ENCODE measurements at places on chromosomes 5 and 9.

DNA sequence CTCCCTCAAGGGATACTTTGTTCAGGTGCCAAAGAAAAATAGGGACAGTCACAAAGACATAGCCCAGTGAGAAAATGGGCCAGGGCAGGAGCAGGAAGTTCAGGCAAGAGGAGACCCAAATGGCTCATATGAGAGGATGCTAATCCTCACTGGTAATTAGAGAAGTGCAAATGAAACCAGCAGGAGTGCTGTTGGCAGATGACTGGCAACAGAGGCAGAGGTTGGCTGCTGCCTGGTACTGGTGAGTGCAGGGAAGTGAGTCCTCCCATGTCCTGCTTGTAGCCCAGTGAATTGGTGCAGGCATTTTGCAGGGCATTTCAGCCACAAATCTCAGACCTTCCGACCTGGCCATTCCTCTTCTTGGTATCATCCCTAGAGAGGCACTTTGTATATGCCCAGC lies 23.5 kb downstream of the ODF2 start:
- DNase-seq: no peak

GRCh38 chr5:132300577-132301343 lies 6.6 kb downstream of the SLC22A4 start:
- no peak for DNase-seq

DNA sequence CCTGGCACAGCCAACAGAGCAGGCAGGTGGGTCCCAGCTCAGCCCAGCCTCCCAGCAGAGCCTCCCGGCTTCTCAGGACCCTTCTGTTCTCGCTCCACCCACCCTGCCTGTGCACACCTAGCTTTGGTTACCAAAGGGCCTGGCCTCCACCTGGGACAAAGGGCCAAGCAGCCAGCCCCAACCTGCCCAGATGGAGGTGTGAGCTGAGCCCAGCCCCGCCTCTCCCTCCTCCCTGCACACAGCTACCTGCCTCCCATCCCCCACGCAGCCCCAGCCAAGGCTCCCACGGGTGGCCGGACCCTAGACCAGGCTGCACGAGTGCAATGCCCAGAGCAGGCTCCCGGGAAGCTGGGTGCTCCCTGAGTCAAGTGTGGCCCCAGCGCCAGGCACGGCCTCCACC lies 5.6 kb downstream of the TPRN start:
- DNase-seq: no peak

GRCh38 chr9:37491939-37492338 lies 6.2 kb downstream of the POLR1E start:
- DNase-seq: no peak

GRCh38 chr5:114416254-114416653 lies 54.4 kb downstream of the KCNN2 start:
- no peak for DNase-seq

GRCh38 chr5:5644249-5644648 lies 221.8 kb downstream of the ICE1 start:
- DNase-seq: no peak

- peak; percentile 63 for DNase-seq
Measured at GRCh38 chr9:18297056-18297841, 176.7 kb upstream of the ADAMTSL1 start.

DNA sequence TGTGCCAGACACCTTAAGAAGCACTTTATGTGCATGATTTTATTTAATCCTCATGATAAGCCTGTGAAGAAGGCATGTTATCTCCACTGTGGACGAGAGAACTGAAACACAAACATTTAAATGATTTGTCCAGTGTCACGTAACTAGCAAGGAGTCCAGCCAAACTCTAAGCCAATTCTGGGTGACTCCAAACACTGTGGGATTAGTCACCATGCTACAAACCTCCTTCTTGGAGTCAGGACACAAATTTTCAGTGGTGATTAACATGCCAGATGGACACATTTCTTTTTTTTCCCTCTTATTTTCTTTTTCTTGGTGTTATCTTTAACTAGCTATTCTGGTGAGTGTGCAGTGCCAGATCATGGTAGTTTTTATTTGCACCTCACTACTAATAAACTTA lies 316.8 kb downstream of the NDUFS4 start:
- DNase-seq: no peak

- no peak for DNase-seq
Measured at GRCh38 chr5:170113522-170113900, 7.8 kb downstream of the FOXI1 start.

DNA sequence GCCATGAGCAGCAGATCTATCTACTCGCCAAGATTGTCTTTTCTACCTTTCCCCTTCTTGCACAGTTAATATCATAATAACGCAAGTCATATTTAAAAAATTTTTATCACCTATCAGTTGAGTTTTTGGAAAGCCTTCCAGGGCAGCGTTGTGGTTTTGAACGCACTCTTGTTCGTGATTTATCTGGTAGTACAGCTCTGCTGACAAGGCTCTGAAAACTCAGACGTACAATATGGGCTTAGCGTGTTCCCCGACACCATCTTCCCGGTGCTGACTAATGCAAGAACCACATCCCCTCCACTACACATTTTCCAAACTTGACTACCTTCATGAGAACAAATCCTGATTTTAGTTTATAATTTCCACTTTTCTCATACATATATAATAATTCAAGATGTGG lies 1.6 kb upstream of the NFIL3 start:
- DNase-seq: no peak

- no peak for DNase-seq
Measured at GRCh38 chr5:180401229-180401907, 48.2 kb upstream of the GFPT2 start.

DNA sequence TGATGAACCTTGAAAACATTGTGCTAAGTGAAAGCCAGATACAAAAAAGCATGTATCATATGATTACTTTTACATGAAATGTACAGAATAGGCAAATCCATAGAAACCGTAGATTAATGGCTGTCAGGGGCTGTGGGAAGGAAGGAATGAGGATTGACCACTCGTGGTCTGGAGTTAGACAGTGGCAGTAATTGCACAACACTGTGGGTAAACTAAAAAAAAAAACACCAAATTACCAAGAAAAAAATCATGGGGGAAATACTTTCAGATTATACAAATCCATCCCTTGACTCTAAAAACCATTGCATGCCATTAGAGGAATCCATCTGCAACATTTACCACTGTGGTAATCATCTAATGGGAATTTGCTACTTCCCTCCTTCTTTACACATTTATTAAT lies 140.0 kb downstream of the SIL1 start:
- DNase-seq: no peak

GRCh38 chr9:94507531-94508258 lies 47.2 kb upstream of the PCAT7 start:
- DNase-seq: no peak

DNA sequence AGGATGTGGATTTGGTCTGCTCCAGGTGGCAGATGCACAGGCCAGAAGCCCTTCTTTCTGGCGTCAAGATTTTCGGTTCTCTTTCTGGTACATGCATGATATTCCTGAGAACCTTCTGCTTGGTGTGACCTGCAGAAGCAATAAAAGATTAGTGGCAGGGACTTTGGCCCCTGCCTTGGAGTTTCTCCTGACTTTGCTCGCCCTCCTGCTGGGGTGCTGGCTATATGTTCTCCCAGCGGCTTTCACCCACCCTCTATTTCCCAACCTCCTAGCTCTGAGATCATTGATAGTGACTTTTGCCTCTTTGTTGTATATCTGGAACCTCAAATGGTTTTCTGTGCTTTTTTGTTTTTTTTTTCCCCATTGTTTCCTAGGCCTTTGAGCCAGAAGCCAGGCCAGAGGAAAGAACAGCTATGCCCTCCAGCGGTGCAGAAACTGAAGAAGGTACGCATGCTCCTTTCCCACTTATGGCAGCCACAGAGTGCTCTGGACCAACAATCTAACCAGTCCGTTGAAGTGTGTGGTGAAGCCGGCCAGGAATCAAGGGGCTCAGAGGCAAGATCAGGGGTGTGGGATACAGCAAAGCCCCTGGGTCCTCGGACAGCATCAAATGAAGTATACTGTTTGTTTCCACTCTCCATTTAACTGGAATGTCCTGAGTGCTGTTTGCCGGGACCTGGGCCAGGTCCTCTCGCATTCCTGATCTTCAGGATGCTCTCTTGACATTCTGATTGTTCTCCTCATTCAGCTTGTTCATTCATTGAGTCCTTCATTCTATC lies 154.5 kb downstream of the ARHGEF28 start:
- no peak for DNase-seq

DNA sequence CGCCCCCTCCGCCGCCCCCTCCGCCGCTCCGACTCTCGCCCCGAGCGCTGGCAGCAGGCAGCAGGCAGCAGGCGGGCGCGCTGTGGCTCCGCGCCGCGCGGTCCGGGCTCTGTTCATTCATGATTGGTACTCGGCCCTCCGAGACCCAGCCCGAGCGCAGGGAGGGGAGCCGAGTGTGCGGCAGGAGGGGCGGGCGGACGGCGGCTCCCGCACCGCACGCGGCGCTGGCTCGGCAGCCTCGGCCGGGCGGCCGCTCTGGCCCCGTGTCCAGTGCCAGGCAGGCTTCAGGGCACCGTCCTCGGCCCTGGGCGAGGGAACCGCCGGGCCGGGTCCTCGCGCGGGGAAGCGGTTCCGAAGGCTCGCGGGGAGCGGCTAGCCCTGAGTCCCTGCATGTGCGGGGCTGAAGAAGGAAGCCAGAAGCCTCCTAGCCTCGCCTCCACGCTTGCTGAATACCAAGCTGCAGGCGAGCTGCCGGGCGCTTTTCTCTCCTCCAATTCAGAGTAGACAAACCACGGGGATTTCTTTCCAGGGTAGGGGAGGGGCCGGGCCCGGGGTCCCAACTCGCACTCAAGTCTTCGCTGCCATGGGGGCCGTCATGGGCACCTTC lies at the start of gene KCNIP1:
Gene KCNIP1, plus strand, starts transcription at position 31 of the 607 bp plus-strand sequence.
- DNase-seq: peak; percentile 82

- no peak for DNase-seq
Measured at GRCh38 chr5:16666130-16666882, 49.5 kb upstream of the RETREG1 start.

GRCh38 chr5:35924122-35924949 lies 14.1 kb downstream of the CAPSL start:
- DNase-seq: no peak

DNA sequence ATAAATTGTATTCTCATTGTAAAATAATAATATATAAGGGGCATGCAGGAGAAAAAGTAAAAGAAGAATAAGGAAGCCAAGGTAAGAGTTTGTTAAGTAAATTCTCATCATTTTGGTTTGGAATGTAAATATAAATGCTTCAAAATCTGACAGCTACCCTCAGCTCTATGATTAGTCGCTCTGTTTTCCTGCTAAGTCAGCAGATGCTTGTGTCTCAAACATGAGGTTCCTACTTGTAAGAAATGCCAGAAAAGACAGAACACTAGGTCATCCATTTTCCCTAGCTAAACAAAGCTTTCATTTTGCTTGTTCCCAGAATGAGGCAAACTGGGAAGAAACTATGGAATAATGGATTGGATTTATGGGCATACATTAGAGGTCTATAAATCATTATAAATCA lies 293.1 kb downstream of the DMRTA1 start:
- no peak for DNase-seq

GRCh38 chr5:15383021-15383420 lies 117.0 kb upstream of the FBXL7 start:
- no peak for DNase-seq

DNA sequence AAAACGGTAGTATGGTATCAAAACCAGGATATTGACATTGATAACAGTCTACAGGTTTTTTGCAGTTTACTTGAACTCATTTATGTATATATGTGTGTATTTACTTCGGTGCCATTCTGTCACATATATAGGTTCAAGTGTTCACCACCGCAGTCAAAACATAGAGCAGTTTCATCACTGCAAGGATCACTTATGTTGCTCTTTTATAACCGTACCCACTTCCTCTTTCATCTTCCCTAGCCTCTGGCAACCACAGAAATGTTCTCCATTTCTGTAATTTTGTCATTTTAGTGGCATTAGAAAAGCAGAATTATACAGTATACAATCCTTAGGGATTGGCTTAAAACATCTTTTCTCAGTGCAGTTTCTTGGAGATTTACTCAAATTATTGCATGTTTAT lies 90.3 kb downstream of the SH3GL2 start:
- no peak for DNase-seq

GRCh38 chr5:132302413-132302812 lies 8.2 kb downstream of the SLC22A4 start:
- no peak for DNase-seq

DNA sequence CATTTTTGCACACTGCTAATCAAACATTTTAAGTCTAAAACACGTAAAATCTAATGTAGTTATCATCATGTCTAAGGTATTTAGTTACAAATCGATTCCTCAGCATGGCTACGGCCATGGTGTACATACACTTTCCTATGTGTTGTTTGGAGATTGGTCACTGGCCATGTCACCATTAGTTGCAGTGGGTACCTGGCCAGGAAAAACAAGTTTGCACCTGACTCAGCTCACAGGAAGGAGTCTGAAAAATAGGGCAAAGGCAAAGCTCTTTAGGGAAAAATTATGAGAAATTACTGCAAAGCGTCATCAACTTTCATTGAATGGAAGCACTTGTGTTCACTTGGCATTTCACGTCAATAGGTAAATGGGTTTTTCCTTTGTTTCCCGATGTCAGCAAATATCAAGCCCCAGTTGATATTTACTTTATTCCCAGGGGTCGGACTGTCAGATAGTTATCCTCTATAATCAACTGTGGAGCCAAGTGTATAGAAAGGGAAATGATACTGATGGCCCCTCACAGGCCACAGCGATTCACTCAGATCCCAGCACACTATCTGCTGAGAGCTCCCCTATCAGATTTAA lies 626.0 kb upstream of the ADAMTS16 start:
- DNase-seq: no peak

- DNase-seq: no peak
Measured at GRCh38 chr5:82365026-82365425, 86.9 kb upstream of the RPS23 start.

- DNase-seq: no peak
Measured at GRCh38 chr5:59436364-59437148, 457.0 kb downstream of the PDE4D start.

DNA sequence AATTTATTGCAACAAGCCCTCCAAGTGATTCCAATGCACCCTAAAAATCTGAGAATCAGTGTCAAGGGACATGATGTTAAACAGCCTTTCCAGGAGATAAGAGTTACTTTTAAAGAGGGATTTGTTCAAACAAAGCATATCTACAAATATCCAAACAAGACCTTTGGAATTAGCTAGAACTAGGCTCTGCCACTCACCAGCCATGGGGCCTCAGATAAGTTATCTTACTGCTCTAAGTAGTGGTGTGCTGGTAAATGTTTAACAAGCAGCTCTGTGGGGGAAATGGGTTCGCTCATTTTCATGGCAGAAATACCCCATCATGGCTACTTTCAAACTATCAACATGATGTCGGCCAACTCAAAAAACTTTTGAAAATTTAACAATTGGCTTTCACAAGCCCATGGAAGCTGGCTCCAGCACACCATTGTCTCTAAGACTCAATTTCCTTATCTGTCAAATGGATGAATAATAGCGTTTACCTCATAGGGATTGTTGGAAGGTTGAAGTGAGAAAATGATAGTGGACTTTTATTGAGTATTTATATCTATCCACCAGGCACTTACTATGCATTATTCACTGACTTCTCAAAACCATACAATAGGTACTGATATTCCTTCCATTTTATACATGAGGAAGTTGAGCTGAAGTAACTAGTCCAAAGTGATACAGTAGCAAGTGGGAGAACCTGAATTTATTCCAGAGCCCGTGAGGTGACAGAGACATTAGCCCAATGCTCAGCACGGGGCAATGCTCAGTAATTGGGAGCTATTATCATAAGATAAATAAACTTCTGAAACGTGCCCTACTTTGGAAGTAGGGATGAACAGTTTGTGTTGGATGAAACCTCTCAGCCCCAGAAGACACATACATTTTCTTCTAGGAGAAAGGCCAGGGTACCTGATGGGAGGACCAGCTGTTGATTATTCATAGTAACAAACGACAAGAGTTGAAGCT lies 43.2 kb downstream of the SH3RF2 start:
- no peak for DNase-seq

- DNase-seq: peak; percentile 92
Measured at GRCh38 chr9:134325813-134326723, at the start of gene RXRA. RXRA (plus strand) TSS chr9:134326455; CDS start chr9:134326632, 177 bp downstream.
